Stimulated activated CD4-positive, alpha-beta T cell treated with anti-CD3 and anti-CD28 coated beads, Interleukin-1b, Interleukin-23, amount 100 ng/mL, for 4 hours (primary cell): ENCODE measurements at places on chromosomes 11 and 22.
A peak's percentile ranks its signal among the peaks of the same experiment; 100 is the strongest.

GRCh38 chr11:6526411-6527135, 29.5 kb downstream of the DNHD1 start:
- DNase-seq, result no peak

- no peak for DNase-seq
Observed at GRCh38 chr22:44615146-44615545, 86.9 kb upstream of the PRR5 start.

- no peak for DNase-seq
Observed at GRCh38 chr22:19789406-19789805, 28.8 kb downstream of the TBX1 start.

DNA sequence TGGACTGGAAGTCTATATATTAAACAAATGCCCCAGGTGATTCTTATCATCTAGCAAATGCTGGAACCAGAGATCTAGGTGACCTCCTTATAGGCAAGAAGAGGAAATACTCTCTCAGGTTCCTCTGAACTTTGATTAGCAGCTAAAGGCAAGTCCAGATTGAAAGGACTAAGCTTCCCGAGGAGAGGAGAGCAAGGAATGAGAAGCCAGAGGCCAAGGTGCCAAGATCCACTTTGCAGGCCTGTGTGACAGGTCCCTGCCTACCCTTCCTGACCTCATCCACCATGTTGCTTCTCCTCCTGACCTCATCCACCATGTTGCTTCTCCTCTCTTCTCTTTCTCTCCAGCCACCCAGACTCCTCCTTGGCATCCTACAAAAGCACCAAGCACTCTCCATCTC, 173.2 kb downstream of the LARGE1 start:
- DNase-seq, result no peak

GRCh38 chr22:22821340-22821739, 66.3 kb upstream of the IGLL5 start:
- no peak for DNase-seq

DNA sequence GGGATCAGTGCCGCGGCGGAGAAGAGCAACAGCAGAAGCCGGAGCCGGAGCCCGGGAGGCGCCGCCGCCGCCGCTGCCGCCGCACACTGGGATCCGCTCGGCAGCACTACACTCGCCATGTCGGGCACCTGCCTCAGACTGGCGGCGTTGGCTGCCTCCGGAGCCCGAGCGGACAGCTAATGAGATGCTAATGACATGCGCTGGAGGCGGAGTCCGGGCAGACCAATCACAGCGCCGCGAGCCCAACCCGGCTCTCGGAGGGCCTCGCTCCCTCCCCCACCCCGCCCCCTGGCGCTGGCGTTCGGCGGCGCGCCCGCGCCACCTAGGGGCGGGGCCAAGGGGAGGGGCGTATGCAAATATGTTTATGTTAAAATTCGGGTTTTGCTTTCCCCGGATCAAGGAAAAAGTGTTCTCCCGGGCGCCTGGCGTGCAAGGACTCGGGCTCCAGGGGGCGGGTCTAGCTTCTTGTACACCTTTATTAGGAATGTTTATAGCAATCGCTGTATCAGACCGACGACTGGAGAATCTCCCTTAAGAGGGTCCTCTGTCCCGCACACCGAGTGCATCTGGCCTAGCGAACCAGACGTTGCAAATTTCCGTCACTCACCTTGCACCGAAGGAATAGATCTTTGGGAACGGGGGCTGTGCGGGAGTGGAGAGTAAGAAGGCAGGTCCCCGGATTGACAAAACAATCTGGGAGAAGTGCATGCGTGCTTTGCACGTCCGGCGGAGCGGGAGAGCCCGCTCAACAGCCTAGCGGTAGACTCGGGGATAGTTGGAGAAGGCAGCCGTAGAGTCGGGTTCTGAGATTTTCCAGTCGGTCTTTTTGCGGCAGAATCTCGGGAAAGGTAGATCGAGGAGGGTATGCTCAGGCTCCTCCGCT, at the start of gene CADM1:
TSS of gene CADM1 (minus strand) at position 140 of the 883 bp plus-strand sequence.
- DNase-seq, result peak; percentile 56

- no peak for DNase-seq
Observed at GRCh38 chr22:50056214-50056972, 1.7 kb downstream of the TTLL8 start.

DNA sequence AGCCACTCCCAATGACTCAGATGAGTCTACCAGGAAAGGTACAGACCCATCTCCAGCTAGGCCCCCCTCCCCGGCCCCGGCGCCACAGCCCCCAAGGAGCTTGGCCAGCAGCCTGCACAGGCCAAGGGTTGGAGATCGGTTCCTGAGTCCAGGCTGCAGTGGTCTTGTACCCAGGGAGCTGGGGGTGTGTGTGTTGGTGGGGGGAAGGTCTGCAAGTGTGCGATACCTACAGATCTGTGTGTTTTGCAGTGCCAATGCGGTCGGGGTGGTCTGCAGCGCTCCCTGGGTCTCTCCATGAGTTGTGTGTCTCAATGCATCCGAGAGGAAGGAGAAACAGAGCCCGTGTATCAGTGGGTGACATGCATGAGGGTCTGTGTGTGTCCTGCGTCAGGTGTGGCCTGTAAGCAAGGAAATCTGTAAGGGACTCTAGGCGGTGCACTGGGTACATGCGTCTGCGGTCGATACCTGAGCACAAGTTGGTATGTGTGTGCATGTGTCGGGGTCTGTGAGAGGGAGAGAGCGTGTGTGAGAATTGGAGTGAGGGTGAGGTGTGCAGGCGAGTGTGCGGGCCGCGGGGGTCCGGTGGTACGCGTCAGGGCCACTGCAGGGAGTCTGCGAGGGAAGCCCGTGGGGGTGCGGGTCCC, 645 bp downstream of the CDC42BPG start:
- no peak for DNase-seq

DNA sequence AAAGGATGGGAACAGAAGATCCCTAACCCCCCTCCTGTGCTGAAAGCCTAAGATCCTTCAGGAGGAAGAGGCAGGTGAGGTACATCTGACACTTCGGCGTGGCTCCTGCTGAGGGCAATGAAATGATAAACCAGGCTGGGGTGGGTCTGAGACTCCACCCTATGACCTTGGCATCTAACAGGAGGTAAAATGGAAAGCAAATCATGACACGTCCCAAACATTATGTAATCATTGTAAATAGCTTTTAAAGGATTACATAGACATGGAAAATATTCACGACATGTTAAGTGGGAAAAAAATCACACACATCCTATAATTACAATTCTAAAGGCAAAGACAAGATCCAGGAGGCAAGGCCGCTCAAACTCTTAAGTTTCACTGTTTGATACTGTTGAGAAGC, 70.5 kb downstream of the LINC01488 start:
- DNase-seq, result no peak

- no peak for DNase-seq
Observed at GRCh38 chr11:43806976-43807375, 73.7 kb upstream of the ALKBH3 start.

GRCh38 chr11:68342459-68343158, 30.2 kb downstream of the LRP5 start:
- no peak for DNase-seq

DNA sequence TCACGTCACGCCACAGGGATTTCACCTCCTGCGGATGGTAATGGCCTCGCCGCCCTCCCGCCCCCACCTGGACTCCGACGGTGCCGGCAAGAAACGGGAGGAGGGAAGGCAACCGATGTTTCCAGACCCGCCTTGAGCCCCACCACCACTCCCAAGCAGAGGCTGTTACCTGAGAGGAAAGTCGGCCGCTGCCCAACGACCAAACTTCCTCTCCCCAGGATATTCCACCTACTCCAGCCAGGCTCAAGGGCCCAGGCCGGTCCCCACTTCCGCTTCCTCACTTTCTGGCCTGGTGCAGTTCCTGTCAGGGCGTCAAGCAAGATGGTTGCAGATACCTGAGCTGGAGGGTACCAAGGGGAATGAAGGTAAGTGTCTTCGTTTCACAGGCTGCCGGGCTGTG, at the start of gene ENTHD1:
TSS of gene ENTHD1 (minus strand) at position 235 of the 400 bp plus-strand sequence. CDS start 6,012 bp downstream, outside the sequence.
- no peak for DNase-seq

DNA sequence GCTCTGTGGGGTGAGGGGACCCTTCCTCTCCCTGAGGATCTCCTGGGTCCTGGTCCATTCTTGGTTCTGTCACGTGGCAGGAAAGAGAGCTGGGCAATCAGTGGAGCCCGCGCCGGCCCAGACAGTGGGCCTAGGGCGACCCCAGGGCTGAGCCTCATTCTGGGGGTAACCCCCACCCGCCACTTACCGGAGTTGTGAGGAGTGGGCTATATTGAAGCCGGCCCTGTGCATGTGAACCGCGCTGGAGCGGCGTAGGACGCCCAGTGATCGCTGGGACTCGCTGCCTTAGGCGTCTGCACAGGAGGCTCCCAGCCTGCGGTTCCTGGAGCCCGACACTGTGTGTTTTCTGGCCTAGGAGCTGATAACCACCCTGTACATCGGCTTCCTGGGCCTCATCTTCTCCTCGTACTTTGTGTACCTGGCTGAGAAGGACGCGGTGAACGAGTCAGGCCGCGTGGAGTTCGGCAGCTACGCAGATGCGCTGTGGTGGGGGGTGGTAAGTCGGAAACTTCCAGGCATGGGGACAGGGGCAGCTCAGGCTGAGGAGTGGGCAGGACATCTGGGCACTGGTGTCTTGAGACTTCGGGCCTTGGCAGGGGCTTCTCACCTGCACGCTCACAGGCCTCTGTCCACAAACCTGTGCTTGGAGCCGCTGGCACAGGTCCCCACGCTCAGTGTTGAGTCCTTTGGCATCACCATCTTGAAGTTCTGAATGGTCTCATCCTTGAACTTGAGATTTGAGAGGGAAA, 127.1 kb downstream of the KCNQ1OT1 start:
- no peak for DNase-seq

DNA sequence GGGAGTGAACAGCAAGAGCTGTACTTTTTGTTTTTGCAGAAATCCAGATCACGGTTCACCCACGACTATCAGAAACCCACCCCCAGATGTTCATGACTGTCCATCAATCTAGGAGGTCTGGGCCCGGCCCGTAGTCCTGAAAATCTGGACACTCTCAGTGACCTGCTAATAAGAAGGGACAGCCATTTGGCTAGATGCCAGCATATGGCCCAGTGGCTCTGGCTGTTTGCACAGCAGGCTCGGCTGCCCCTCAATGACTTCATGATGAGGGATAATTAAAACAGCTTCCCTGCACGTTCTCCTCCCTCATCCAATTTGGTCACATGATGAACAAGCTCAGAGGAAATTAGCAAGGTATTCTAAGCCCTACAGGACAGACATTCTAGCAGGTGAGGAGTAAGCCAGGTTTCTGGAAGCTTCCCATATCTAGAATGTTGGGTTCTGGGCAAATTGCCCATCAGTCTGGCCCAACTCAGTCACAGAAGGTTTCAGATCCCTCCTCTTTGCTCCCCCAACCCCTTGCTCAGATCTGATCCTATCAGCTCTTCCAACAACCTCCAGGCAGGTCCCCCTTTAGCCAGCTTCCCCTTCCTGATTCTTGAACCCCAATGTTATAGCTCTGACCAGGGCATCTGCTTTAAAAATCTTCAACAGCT, 397.3 kb downstream of the SHANK2 start:
- DNase-seq, result no peak

DNA sequence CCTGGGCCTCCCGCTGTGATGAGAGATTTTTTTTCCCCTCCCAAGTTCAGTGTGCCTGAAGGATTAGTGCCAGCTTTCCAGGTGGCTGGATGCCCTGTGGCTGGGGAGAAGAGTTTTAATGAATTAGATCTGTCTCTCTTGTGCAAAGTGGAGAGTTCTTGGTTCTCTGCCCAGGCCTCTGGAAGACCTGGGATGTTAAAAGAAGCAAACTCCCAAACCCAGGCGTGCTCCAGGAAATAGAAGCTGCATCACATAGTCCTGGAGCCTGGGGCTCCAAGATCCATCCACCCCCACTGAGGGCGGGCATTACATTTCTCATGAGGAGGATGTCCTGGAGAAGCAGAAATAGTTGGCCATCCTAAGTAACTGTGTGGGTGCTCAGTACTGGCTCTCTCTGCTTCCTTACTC, 30.6 kb downstream of the SDHAF2 start:
- no peak for DNase-seq

GRCh38 chr11:27291302-27291889, 71.6 kb downstream of the CCDC34 start:
- no peak for DNase-seq

GRCh38 chr11:70333261-70333660, 62.8 kb downstream of the PPFIA1 start:
- DNase-seq, result no peak

DNA sequence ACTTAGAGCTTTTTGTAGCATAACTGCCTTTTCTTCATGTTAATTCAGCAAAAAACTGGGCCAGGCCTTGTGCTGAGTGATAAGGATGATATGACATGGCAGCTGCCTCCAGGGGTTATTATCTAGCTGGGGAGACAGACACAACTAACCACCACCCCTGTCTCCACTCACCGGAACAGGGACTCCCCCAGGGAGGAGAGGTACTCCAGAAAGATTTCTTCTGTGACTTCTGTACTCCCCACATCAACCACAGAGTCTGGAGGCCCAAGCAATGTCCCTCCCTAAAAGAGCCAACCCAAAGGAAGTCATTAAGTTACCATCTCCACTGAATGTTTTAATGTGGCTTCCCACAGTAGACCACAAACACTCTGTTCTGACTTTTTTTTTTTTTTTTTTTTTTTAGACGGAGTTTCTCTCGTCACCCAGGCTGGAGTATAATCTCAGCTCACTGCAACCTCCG, 14.3 kb upstream of the PMM1 start:
- DNase-seq, result no peak

- DNase-seq, result no peak
Observed at GRCh38 chr22:43412808-43413795, 1.3 kb downstream of the MPPED1 start.

DNA sequence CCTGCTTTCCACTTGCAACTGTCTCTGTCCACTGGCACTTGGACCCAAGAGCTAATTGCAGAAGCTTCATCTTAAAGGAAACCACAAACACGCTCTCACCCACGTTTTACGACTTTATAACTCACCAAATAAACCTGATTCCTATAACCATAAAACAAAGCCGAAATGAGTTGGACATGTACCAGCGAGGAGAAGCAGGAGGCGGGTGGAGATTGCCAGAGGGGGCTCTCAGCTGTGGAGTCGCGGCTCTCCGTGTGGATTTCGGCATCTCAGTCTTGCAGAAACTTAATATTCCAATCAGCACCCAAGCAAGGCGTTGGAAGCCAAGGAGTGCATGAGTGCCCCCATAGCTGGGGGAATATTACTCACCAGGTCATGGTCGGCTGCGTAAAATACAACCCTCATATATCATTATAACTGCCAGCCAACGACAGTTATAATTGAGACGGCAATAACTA, 483.6 kb downstream of the MN1 start:
- DNase-seq, result no peak

GRCh38 chr22:45059296-45059695, 49.5 kb upstream of the PHF21B start:
- no peak for DNase-seq

GRCh38 chr11:70415191-70415590, 16.9 kb downstream of the CTTN start:
- DNase-seq, result no peak
